Activated CD4-positive, alpha-beta T cell treated with anti-CD3 and anti-CD28 coated beads, Interleukin-2, amount 10 ng/mL, durations not matched to agents 7 days and 5 days (primary cell): ENCODE measurements at places on chromosomes 11 and 22.

DNA sequence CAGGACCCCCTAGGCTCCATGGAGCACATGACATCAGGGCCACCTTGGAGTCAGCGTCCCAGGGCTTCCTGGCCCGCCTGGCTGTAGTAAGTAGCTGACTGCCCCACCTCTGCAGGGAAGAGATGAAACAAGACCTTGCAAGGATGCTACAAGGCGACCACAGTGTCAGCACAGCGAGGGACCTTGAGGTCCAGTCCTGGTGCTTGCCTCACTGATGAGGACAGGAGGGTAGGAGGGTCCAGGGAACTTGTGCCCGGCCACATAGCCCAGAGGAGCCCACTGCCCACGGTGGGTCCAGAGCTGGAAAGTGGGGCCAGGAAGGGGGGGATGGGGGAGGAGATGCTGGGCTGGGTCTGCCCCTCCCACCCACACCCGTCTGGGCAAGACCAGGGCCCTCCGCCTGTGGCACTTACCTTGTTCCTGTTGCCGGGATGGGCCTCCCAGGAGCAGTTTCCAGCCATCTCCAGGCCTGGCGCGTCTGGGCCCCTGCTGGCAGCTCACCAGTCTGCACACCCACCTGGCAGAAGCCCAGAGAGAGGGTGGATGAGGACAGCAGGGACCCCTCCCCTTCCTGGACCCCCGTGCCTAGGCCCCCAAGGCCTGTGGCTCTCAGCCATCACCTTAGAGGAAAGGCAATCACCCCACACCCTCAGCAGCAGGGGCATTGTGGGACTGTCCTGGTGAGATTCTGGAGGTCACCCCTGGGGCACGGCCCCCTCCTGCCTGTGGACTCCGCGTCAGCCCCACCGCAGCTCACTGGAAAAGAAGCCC is 3.4 kb downstream of the MRGPRF start:
- no peak for DNase-seq

GRCh38 chr11:106418791-106419190 is 341.3 kb downstream of the AASDHPPT start:
- DNase-seq, result no peak

GRCh38 chr11:69915501-69916250 is 96.5 kb upstream of the FGF3 start:
- peak; percentile 56 for DNase-seq

DNA sequence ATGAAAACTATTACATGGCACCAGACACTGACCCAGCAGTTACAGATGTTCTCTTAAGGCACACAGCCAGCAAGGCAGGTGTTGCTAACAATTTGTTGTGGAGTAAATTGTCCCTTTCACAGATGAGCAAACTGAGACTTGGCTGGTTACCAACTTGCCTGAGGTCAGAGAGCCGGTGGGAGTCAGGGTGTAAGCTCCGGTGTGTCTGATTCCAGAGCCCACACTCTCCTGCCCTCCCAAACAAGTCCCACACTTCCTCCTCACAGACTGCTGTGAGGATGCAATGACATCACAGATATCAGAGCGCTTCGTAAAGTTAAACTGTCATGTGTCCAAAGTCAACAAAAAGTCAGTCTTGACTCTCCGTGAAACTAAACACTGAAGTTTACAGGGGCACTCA is 12.5 kb downstream of the GDPD5 start:
- no peak for DNase-seq

- DNase-seq, result no peak
Measured at GRCh38 chr11:28491431-28491830, 383.2 kb downstream of the METTL15 start.

DNA sequence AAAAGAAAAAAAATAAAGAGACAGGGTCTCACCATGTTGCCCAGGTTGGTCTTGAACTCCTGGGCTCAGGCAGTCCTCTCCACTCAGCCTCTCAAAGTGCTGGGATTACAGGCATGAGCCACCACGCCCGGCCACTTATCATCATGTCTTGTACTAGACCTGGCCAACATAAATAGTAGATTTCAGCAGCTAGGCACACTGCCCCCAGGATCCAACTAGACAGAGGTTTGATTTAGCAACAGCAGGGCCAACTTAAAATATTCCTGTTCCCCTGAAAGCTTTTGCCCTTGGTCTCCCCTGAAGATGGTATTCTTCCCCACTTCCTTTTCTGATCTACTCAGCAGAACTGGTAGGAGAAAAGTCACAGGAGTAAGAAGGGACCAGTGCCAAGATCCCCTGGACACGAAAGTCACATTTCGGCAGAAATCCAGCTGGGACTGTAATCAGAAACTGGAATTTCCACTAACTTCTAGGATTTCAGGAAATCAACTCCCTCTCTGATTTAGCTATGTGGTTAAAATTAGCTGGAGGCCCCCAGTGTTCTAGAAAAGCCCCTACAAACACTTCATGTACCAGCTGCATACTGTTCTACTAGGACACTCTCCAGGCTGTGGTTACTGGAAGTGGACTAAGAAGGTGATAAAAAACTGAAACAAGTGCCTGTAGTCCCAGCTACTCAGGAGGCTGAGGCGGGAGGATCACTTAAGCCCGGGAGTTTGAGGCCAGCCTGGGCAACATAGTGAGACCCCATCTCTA is 8.9 kb upstream of the PPP2R1B start:
- no peak for DNase-seq
